ENCODE measurements at places on chromosomes 1 and 21.

DNA sequence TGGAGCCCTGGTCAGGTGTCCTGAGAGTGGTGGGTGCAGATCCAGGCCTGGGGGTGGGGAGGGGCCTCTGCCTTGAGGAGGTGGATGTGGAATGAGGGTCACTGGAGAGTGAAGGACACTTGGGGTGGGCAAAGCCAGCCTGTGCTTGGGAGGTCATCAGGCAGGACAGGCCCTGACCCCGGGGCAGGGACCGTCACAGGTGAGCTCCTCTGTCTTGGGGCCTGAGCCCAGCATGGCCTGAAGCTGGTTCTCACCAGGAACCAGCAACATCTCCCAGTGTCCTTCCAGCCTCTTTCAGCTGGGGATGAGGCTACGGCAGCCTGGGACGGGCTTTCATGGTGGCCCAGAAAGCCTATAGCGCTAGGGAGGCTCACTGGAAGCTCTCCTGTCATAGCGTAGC, 831 bp upstream of the KRTAP10-2 start:
- DNase-seq: no peak

GRCh38 chr1:181910905-181911304, 150.6 kb downstream of the ZNF648 start:
- DNase-seq: no peak

- DNase-seq: no peak
Measured at GRCh38 chr1:34796990-34797389, 4.2 kb downstream of the GJA4 start.

DNA sequence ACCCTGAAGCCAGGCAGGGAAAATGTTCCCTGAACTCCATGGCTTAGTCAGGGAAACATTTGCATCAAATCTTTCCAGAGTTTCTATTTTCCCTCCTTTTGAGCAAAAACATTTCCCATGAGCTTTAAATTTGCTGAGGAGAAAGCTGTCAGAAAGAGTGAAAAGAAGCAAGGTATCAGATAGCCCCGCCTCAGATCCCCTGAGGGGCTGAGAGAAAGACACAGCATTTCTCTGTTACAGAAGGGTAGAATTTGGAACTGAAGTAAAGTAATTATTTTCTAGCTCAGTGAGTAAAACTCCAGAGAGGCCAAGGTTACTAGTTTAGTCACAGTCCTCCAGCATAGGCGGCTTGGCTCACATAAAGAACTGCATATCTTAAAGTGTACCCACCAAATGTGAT, 10.6 kb downstream of the FMO1 start:
- no peak for DNase-seq

- DNase-seq: peak; percentile 50
Measured at GRCh38 chr1:20732071-20732587, 374 bp downstream of the SH2D5 start.

DNA sequence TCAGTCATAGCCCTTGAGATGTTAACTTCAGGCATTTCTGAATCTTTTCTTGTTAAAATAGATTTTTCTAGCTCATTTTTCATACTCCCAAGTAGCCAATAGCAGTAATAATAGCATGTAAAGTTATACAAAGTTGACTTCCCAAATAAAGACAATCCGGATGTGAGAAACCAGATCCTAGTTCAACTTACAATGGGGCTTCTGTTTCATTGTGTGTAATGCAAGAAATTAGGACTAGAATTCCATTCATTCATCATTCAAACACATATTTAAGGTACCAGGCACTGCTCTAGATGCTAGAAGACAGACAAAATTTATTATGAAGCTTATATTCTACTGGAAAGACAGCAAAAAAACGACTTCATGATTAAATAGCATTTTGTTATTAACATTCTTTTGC, 240.3 kb downstream of the OLFM3 start:
- no peak for DNase-seq

GRCh38 chr1:63148825-63149645, 173.3 kb upstream of the FOXD3 start:
- peak; percentile 4 for DNase-seq

GRCh38 chr1:61204528-61204927, 122.2 kb downstream of the NFIA start:
- DNase-seq: no peak

GRCh38 chr1:97869441-97869840, 51.4 kb downstream of the DPYD start:
- DNase-seq: no peak

DNA sequence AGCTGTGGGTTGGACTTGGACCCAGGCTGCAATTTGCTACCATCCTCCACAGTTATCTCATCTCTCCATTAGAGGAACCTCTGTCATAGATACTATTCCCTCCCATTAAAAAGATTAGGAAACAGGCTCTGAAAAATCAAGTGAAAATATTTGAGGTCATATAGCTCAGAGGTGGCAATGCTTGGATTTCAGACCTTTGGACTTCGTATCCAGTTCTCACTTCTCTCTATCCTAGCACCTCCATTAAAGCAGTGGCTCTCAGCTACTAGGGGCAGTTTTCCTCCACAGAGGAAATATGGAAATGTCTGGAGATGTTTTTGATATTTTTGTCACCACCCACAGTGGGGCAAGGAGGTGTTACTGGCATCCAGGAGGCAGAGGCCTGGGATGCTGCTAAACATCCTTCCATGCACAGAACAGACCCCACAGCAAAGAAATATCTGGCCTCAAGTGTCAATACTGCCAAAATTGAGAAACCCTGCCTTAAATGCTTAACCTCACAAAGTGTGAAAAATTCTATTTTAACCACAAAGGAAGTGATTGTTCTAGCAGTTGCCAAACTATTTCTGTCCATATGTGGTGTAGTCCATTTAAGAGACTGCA, 54.1 kb downstream of the C8A start:
- DNase-seq: no peak

GRCh38 chr1:154342132-154342531, 16.8 kb downstream of the ATP8B2 start:
- no peak for DNase-seq

- DNase-seq: no peak
Measured at GRCh38 chr1:182325339-182325738, 66.3 kb downstream of the GLUL start.

- DNase-seq: no peak
Measured at GRCh38 chr1:49630156-49630555, 393.6 kb downstream of the AGBL4 start.

DNA sequence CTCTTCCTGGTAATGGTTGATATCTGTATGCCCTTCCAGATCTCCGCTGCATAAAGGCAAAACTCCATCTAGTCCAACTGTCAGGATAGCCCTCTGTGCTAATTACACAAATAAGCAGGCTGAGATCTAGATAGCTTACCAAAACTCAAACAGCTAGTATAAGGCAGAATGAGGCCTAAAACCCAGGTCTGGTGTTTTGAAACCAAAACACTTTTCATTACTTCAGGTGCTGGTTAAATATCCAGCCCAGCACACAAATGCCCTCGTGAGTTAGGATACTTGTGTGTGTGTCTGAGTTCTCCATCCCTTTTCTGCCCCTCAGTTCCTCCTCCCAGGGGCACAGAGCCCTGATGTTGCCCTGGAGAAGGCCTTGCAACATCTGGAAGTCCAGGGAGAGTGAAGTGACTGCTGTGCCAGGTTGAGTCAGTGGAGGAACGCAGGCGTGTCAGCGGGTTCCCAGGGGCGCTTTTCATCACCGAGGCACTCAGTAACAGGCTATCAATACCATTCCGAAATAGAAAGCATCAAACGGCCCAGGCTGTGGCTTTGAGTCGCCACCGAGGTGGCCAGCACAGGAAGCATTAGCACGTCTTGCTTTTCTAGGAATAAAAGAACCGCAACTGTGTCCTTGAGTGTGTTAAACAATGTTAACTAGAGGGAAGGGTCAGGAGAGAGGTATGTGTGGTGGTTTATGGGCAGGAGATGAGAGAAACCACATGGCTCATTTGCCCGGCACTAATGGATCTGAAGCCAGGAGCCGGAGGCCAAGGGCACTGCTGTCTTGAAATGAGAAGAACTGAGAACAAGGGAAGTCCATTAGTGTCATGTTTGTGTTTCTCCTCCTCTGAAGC, 90.7 kb upstream of the WLS start:
- no peak for DNase-seq

- no peak for DNase-seq
Measured at GRCh38 chr1:15417059-15417934, 7.6 kb downstream of the EFHD2 start.

DNA sequence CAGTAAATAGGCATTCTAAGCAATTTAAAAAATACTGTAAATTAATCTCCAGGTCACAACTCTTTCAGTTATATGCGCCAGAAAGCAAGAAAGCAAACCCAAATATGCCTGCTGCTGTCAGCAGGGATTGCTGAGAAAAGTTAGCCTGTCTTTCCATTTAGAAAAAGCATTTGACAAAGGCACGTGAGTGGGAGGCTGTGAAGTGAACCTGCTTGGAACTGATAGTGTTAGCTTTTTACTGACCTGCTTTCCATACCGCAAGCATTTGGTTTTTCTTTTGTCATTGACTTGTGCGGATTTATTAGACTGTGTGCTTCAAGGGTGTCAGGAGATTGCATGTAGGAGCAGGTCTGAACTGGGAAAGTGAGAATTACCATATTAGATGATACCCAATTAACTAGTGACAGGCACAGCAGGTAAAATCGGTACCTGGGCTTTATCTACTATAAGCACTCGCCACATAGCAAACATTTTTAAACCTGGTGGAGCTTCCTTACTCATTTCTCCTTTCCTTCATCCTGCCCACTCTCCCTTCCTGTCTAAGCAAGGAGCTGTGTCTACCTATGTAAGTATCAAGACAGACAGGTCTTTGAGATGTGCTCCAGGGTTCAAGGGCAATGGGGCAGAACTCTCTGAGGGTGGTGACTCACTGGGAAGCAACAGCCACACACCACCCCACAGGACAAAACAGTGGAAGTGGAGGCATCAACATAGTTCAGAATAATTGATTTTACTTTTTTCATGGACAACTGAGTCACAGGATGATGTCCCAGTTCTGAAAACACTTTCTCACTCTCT, 323.9 kb downstream of the DISC1 start:
- DNase-seq: no peak

- DNase-seq: no peak
Measured at GRCh38 chr21:16070207-16070651, 340.4 kb downstream of the USP25 start.

DNA sequence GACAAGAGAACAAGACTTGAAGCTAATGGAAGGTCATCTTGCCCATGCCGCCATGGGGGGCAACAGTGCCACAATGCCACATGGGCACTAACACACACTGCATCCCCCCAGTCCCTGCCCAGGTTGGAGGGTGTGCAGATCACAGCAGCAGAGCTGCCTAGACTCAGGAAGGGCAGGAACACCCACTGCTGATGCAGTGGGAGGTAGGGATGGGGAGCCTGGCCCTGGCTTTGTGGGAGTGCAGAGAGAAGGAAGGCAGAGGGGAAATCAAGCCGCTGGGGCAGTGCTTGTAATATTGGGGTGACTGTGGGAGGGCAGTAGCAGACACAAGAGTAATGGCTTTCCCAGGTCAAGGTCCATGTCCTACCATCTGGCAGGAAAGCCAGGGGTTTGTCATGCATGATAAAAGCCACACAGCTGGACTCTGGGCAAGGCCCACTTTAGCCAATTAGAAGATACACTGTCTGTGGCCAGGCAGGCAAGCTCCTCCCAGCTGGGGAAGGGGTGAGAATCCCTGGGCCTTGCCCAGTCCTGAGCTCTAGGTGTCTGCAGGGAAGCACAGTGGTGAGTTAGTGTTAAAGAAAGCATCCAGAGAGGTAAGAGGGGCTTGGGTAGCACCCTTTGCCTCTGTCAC, 25.4 kb upstream of the MEF2D start:
- DNase-seq: no peak

GRCh38 chr1:163766257-163766918, 444.6 kb downstream of the NUF2 start:
- DNase-seq: no peak

- DNase-seq: no peak
Measured at GRCh38 chr1:4483021-4483625, 171.3 kb upstream of the AJAP1 start.

GRCh38 chr21:29583424-29583924, 284.8 kb downstream of the BACH1 start:
- no peak for DNase-seq

GRCh38 chr1:48040154-48040553, 43.0 kb upstream of the TRABD2B start:
- DNase-seq: no peak

DNA sequence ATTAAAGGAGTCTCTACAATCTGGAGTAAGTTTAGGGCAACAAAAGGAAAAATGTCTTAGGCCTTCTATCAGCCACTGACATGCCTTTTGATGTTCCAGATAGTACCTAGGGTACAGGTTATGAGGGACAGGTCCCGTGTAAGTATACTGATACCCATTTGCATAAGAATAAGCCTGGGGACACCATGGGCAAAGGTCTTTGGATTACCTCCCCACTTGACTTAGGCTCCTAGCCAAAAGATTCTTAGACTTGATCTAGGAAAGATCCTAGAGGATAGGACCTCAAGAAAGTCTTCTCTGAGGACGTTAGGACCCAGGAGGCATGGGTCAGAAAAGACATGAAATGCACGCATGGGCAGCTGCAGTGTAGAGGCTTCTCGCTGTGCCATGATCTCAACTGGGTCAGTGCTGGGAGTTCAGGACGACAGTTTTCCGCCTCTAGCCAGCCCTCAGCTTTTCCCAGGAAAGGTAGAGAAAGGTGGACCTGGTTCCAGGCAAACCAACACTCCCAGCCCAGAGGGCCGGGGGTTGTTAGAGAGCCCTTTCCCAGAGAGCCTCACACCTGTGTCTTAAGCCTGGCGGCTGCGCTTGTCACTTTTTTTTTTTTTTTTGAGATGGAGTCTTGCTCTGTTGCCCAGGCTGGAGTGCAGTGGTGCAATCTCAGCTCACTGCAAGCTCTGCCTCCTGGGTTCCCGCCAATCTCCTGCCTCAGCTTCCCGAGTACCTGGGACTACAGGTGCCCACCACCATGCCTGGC, 26.6 kb downstream of the MSTO1 start:
- no peak for DNase-seq

DNA sequence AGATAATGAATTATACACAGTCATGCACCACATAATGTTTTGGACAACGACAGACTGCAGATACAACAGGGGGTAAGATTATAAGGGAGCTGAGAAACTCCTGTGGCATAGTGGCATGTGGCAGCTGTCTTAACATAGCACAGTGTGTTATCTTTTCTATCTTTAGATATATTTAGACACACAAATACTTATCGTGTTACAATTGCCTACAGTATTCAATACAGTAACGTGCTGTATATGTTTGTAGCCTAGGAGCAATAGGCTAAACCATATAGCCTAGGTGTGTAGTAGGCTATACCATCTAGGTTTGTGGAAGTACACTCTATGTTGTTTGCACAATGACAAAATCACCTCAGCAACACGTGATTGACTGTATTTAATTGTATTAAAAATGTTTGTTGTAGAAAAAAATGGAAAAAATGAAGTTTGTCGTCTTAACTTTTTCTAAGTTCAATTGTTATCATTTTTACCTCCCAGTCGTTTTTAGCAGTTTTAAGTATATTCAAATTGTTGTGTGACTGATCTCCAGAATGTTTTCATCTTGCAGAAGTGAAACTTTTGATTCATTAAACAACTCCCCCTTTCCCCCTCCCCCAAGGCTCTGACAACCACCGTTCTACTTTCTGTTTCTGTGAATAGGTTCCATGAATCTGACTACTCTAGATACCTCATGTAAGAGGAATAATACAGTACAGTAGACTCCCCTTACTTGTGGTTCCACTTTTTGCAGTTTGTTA, 351.0 kb upstream of the B3GALT2 start:
- DNase-seq: no peak

Measured in NCI-H1048 (cell line).